Non-pigmented ciliary epithelial cell (primary cell): ENCODE measurements at places on chromosomes 1 and 21.

DNA sequence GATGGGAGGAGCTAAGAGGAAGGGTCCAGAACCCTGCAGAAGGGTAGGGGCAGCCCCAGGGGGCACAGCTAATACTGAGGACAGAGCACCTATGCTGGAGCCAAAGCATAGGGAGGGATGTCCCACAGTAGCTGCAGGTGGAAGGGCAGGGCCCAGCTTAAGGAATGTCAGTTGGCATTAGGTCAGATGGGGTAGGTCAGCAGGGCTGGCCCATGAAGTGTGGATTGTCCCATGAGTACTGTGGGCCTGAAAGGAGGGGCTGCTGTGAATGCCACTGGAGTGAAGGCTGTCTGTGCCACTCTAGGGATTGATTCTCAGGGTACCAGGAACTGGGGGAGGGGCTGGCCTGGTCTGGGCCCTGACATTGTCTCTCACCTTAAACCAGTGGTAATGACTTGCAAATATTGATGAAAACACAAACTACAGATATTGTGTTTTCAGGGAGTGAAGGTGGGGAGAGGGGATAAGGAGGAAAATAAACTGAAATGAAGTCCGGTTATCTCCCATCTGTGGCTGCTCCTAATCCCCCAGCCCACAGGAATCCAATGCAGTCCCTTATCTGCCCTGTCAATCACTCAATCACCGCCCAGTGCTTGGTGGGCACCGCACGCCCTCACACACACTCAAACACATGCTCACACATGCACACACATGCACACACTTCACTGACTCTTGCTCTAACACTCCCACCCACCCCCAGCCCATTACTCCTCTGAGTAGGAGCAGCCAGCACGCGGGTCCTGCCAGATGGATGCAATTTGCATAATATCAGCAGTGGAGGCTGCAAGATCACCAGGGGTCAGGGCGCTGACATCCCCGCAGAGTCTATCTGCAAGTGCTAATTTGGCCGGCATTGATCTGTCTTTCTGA, 27.8 kb downstream of the DMAP1 start:
- no peak for DNase-seq

DNA sequence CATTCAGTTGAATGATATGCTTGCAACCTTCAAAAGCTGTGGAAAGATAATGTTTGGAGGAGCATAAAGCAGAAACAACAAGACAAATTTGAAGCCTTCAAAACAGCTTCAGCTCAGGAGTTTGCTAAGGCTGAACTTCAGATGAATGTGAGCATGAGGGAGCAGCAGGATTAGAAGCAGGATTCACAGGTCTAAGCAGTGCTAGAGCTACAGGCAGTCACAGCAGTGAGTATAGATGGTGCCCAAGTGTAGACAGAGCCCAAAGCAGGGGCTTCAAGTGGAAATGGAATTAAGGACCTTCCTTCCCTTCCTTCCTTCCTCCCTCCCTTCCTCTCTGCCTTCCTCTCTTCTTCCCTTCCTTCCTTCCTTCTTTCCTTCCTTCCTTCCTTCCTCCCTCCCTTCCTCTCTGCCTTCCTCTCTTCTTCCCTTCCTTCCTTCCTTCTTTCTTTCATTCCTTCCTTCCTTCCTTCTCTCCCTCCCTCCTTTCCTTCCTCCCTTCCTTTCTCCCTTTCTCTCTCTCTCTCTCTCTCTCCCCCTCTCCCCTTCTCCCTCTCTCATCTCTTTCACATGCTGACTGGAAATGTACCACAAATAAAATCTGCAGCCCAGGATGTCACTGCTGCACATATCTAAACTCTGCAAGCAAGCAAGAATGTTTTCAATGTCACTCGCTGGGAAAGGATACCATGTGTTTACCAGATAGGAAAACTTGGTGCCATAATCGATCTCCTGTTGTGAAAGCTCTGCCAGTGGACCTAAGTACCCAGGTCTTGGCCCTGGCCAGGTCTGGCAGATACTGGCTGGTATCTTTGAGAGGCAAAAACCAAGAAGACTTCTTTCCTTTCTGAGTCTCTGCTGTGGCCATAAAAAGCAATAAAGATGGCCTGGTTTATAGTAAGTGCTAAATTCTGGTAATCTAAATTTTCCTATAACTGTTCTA, 13.1 kb upstream of the SLC30A10 start:
- DNase-seq = no peak

GRCh38 chr1:29237129-29237821, 953 bp downstream of the PTPRU start:
- no peak for DNase-seq

DNA sequence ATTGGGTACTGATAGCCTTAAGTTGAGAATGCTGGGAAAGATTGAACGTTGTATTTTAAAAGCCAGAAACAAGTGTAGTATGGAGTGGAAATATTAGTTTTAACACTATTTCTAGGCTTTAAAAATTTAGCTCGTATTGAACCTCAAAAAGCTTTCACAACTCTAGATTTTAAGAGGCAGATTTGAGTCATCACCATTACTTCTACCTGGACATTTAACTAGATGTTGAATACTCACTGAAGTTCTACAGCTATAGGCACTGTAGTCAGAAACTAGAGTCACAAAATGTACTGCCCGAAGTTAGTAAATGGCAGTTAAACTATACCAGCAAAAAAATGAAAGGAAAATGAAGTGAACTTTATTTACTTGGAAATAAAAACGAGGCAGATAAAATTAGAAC, 96.5 kb downstream of the NEK7 start:
- no peak for DNase-seq

DNA sequence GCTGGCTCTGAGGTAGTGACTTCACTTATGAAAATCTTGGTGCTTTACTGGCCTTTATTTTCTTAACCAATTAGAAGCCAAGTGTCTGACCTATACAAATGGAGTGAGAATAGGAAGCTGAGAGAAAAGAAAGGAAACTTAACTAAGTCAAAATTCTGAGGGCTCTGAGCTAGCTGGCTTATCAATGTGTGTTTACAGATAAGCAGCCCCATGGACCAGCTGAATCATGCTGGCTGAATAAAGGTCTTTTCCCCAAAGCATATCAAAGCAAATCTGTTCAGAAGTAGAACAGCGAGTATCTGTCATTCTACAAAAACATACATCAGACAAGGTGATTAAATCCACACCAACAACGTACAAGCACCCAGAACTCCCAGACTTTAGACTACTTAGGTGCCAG, 117.2 kb downstream of the BRINP2 start:
- no peak for DNase-seq

GRCh38 chr1:6504887-6505286, 13.4 kb upstream of the PLEKHG5 start:
- no peak for DNase-seq

GRCh38 chr1:223020770-223021169, 122.3 kb downstream of the TLR5 start:
- no peak for DNase-seq

- no peak for DNase-seq
Measured at GRCh38 chr1:15345705-15346345, 63.9 kb upstream of the EFHD2 start.

DNA sequence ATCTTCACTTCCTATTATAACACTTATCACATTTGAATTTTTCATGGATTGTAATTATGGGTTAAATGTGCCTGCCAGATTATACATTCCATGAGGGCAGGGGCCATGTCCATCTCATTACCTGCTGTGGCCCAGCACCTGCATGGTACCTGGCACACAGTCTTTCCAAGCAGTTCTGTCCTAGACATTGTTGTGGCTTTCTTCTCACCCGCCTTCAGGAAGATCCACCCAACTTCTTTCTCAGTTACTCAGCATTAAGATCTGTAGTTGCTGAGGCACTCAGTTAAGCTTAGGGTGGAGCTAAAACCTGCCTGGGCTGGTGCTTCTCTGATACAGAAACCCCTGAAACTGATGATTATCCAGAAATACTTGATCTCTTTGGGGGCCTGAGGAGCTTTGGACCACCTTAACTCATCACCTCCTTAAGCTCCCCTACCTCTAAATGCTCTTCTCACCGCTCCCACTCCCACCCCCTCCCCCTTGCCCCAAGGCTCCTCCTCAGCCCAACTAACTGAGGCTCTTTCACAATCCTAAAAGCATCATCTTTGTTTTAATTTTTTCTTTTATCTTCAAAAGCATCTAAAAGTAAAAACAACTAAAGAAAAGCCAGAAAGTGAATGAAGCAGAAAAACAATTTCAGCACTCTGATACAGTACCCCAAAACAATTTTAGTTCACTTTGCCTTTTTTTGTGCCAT, 190.6 kb downstream of the FGGY start:
- no peak for DNase-seq

GRCh38 chr1:169043823-169044222, 62.7 kb upstream of the ATP1B1 start:
- no peak for DNase-seq

DNA sequence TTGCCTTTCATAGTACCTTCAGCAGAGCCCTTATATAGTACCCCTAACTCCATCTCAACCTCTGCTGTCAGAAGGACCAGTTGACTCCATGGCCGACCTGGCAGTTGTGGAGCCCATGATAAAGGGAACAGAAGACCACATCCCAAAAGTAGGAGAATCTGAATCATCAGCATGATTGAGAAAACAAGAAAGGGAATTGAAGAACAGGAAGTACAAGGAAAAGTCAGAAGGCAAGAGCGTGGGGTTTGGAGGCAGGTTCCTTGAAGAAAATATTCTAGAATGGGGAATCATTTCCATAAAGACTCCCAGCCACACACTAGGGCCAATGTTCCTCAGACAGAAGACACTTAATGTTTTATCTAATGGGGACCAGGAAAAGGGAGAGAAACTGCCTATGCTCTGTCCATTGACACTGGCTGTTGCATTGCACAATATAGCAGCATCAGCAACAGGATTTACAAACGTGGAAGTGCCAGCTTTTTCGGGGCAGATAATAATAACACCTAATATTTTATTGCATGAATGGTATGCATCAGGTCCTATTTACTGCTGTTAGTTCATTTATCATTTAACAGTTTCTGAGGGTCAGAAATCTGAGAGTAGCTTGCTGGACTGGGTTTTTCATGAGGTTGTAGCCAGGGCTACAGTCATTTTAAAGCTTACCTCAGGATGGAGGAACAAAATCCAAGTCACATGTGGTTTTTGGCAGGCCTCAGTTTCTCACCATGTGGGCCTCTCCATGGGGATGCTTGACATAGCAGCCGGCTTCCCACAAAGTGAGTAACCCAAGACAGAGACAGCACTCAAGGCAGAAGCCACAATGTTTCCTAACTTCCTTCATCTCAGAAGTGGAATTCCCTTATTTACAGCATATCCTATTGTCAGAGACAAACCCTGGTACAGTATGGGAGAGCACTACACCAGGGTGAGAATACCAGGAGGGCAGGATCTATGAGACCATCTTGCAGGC, 483.4 kb downstream of the PLPP3 start:
- peak; percentile 51 for DNase-seq

DNA sequence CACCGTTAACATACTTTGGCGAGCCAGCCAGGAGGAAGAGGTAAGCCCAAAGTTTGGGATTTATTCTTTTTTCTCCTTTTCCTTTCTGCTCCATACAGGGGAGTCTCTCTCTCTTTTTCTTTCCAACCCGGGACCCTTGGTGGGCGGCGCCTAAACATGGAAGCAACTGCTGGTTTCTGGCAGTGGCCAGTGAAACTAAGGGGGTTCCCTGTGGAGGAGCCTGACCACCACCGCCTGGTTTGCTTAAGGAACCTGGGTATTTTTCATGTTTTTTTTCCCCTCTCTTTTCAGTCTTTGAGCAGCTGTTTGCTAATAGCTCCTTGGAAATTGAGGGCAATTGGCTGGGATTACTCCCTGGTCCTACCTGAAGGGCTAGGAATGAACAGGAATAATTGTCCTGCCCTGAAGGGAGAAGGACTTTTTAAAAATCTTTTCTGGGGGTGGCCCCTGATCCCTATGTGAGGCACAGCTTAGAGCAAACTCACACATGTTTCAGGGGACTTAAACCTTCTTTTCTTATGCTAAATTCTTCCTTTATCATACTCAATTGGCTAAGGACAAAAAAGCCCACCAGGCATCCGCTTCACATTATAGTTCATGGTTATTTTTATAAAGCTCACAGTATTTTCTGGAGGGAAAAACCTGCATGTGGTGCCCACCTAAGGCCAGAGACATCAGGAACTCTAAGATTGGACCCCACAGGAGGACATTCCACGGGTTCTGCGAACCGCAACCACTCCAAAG, 61.3 kb upstream of the PLD5 start:
- DNase-seq = no peak

GRCh38 chr1:245332513-245332912, 177.7 kb downstream of the KIF26B start:
- DNase-seq = no peak

DNA sequence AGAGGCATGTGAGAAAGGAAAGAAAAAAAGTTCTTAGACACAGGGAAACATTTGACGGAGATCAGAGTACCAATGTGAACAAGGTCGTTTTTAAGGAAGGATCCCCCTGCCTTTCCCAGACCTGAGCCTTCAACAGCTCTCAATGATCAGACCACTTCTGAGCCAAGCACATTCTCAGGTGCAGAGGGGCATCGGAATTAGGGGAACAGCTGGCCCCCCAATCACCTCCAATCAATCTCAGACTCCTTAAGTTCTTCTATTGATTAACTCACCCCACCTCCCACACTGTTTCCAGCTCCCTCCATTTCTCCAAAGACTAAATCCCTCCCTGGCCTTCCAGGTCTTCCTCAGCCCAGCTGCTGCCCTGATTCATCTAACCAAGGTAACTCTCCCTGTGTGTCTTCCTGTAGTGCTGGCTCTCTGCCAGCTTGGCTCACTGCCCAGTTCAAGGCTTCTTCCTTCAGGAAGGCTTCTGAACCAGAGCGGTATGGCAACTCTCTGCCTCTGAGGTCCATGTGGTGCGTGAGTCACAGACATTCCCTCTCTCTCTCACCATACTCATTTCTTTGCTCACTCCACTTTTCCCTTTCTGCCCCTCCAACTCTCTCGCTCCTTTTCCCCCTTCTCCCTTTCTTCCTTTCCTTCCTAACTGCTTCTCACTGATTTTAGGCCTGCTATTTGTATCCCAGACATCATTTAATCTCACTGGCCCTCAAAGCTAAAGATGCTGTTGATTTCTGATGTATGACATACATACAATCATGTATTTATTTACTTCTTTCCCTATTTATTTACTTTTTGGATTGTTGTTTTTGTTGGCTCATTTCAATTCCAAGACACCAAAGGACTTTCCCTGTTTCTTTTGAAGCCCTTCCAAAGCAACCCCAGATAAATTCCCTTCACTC, 18.1 kb downstream of the CFAP45 start:
- peak; percentile 96 for DNase-seq

- no peak for DNase-seq
Measured at GRCh38 chr1:47669081-47669585, 231.3 kb downstream of the FOXD2 start.

GRCh38 chr1:65471213-65471833, 50.9 kb downstream of the LEPR start:
- no peak for DNase-seq

DNA sequence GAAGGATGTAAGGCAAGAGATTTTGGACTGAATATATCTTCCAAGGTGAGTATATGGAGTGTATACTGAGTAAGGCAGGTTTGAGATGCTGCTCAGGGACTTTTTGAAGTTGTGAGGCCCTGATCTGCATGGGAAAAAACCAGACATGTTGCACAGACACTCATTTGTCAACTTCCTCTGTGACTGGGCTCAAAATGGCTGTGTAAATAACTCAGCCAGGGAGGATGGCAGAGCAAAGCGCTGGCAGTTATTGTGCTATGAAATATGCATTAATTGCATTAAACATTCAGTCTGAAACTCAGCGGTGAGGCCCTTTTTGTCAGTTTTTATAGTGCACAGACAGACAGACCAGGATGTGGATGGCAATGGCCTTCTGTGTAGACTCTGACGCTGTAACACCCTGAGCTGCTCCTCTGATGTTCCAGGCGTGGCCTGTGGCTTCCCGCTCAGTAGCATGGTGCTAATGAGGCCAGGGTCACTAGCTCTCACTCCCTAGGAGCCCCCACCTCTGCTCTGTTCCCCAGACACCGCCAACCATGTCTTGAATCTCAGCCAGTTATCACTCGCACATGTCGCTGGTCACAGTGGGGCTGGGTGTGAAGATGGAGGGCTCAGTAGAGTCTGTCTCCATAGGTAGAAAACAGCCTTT, 307.0 kb upstream of the PROX1 start:
- DNase-seq = no peak
